ENCODE measurements at places on chromosomes 5 and 9.

GRCh38 chr5:114174837-114175236 is 187.0 kb upstream of the KCNN2 start:
- DNase-seq, result no peak

DNA sequence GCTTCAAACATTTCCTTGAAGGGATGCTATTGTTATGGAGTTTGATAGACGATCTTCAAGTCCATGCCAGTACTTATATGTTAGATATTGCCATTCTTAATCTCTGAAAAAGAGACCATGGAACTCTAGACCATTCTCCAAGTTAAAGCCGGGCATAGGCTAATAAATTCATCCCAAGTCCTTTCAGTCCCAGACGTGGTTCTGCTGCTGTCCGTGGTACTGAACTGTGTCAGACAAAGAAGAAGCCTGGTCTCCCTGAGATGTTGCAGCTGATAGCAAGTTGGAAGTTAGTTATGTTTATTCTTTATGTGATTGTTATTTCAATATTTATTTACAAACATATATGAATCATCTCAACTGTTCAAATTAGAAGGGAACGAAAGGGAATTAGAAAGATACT is 158.7 kb downstream of the NMUR2 start:
- DNase-seq, result no peak

GRCh38 chr9:11257992-11258391 is 645.2 kb upstream of the PTPRD start:
- DNase-seq, result no peak

- DNase-seq, result no peak
These were observed 321.3 kb downstream of the EPB41L4A start for GRCh38 chr5:112097768-112098167.

- no peak for DNase-seq
These were observed 9.5 kb downstream of the IRF1 start for GRCh38 chr5:132480893-132481595.

DNA sequence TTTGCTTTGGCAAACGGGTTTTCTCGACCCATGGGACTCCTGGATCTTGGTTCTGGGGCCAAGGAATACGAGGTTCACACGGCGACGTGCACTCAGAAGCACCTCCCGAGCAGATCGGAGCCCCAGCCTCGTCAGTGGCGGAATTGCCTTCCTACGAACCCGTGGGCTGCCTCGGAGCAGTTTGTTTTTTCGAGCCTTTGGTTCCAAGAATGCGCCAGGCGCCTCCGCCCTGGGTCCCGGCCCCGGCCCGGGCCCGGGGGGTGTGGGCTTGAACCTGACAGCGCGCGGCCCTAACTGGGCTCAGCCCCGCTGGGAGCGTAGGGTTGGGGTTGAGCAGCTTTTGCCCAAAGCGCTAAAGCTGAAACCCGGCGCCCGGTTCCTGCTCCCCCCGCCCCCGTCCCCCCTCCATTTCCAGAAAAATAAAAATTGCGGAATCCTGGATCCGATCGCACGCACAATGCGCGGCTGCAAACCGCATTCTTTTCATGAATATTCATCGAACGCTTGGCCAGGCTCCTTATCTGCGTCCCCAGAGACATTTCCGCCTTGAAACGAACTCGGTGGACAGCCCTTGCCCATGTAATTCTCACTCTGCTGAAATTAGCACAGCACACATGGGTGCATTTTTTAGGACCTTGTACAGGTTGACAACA is 1.0 kb downstream of the BASP1 start:
- no peak for DNase-seq

DNA sequence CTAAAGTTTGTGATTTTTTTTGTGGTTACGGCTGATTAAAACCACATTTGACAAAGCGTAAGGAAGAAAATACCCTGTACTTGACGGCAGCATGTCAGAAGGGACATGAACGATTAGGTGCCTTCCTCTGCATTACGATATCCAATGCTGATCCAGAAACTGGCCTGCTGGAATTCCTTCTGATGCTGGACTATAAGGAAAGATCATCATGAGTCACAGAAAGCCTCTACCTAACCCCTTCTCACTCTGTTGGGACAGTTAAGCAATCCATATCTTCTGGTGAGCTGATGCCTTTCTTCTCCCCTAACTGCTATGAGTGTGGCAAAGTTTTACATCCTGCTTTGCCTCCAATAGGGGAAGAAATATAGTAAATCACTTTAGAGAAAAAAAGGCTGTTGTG is 78.4 kb upstream of the PAPPA start:
- DNase-seq, result no peak

GRCh38 chr9:124050955-124051354 is 39.4 kb downstream of the LHX2 start:
- DNase-seq, result no peak
